Daoy (cell line): ENCODE measurements at places on chromosomes 5 and 9.

- no peak for DNase-seq
Measured at GRCh38 chr5:175489693-175490443, 11.5 kb downstream of the SFXN1 start.

DNA sequence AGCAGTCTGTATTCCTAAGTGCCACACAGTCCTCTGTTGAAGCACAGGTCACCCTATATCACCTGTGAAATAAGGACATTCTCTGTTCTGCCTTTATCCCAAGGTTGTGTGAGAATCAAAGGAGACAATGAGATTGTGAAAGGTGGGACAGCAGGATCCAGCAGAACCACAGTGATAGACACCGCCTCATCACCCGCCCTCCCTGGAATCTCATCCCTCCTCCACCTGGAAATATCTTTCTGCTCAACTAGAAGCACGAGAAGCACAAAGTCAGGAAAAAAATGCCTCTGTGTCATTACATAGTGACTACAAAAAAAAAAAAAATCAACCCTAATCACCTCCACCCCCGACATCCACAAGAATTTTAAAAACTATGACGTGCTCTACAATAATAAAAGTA is 32.3 kb downstream of the KLHL3 start:
- no peak for DNase-seq

DNA sequence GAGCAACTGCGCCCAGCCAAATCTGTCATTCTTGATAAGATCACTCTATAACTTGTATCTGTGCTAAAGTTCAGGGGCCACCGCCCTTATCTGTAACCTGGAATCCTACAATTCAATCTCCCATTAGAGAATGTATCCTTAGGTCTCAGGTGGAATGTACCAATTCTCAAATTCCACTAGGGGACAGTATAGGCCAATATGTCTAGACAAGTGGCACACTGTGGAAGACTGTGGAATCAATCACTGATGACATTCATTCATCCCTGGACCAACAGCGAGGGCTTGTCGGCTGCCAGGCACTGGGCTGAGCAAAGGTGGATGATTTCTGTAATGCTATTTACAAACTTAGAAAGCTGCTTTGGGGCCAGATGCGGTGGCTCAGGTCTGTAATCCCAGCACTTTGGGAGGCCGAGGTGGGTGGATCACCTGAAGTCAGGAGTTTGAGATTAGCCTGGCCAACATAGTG is 28.7 kb upstream of the MEGF9 start:
- DNase-seq: peak; percentile 51

GRCh38 chr9:135209136-135209535 is 121.7 kb downstream of the OLFM1 start:
- no peak for DNase-seq

- DNase-seq: no peak
Measured at GRCh38 chr5:177126771-177127170, 6.8 kb upstream of the NSD1 start.

DNA sequence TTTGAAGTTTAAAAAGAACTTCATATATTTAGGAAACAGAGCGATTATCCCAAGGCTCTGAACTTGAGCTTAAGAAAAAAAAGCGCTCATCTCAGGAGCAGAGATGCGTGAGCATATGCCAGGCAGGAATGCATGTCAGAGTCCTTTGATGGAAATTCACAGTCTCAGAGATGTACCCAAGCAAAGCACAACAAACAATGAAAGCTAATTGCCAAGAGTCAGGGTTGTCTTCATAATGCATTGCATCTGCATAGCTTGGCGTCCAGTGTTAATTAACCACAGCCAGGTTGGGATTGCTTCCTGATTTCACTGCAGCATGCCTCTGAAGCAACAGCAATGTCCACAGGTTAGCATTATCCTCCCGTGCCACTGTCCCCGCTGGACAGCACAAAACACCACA is 907.0 kb upstream of the DMAC1 start:
- no peak for DNase-seq

DNA sequence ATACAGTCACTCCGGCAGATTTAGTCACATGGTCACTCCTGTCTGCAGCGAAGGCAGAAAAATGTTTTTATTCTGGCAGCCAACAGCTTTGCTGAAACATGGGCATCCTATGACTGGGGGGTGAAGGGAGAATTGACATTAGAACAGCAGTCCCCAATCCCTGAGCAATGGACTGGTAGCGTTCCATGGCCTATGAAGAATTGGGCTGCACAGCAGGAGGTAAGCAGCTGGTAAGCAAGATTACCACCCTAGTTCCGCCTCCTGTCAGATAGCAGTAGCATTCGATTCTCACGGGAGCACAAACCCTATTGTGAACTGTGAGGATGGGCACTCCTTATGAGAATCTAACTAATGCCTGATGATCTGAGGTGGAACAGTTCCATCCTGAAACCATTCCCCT is 93.1 kb upstream of the FTMT start:
- DNase-seq: no peak

- DNase-seq: peak; percentile 11
Measured at GRCh38 chr5:122262103-122262502, 49.9 kb upstream of the SNCAIP start.

DNA sequence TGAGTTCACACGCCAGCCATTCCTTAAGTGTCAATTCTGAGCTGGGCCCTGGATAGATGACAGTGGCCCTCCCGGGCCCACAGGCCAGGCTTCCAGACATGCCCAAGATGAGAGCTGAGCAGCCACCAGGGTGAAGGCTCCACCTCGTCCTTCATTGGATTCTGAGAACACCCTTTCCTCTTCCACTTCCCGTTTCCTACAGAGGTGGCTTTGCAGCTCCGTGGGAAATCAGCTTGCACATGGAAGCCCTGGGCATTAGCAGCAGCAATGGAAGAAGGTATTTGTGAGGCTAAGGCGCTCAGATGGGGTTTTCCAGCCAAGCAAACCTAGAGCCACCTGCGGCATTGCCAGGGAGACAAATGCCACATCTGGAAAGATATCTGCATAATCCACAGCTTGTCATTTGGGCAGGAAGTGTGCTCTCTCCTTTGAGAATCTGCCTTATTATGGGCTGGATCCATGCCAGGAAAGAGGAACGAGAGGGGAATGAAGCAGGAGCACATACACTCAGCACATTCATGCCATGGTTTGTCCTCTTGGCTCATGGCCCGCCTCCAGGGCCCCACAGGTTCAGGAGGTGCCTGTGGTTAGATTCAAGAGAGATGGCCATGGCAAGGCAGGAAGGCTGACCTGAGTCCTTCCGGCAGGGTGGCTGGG is 34.1 kb downstream of the CFAP77 start:
- peak; percentile 45 for DNase-seq

- DNase-seq: peak; percentile 43
Measured at GRCh38 chr9:124366476-124367220, 48.6 kb downstream of the PSMB7 start.

DNA sequence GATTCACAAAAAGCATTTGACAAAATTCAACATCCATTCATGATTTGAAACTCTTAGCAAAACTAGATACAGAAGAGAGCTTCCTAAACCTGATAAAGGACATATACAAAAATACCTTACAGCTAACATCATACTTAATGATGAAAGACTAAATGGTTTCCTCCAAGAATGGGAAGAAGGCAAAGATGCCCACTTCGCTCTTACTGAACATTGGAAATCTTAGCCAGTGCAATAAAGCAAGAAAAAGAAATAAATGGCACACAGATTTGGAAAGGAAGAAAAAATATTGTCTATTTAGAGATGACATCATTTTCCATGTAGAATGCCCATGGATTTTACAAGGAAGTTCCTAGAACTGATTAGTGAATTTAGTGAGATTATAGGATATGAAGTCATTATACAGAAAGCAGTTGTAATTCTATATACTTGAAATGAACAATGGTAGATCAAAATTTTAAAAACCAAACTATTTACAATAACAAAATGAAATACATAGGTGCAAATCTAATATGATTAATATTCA is 64.4 kb downstream of the NAA35 start:
- no peak for DNase-seq

GRCh38 chr5:146458894-146459293 is 11.8 kb downstream of the TCERG1 start:
- no peak for DNase-seq

DNA sequence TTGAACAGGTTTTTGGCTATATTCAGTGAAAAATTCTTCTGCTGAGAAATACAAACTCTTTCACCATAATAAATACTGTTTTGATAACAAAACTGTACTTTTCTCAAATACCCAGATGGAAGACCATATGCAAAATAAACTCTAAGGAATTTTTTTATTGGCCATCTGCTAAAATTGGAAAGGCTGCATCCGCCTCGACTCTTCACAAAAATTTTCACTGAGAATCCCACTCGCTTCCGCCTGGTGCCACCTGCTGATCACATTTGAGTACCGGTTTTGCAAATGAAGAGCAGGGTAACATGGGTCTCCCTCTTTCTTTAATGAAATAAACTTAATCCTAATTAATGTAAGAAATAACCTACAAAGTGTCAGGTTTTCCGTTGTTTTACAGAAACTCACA is 76.4 kb downstream of the TTLL11 start:
- DNase-seq: no peak

- DNase-seq: peak; percentile 22
Measured at GRCh38 chr5:82793808-82794419, 283.3 kb downstream of the TMEM167A start.

DNA sequence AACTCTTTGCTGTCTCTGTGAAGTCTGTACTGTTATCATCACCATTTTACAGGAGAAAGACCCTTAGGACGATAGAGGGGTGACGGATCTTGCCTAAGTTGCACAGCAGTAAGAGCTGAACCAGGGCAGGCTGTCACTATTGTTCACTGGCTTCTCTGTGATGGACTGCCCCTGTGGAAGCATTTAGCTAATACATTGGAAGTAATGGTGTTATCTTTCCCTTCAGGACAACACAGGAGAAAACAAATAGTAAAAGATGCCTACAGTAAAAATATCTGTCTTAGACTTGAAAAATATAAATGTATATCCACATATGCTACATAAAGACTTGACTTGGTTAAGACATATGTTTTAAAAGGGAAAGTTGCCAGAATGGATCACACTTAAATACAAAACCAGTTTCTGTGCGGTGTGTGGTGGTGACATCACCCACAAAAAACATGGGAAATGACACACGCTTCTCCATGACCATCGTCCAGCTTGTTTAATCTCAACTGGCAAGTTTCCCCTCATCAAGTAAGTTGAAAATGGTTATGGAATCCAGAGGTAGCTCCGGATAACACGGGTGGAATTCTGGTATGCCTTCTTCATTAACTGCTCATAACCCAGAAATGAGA is 351.8 kb downstream of the EBF1 start:
- peak; percentile 49 for DNase-seq

GRCh38 chr9:21452681-21453080 is 12.4 kb downstream of the IFNA1 start:
- DNase-seq: no peak

DNA sequence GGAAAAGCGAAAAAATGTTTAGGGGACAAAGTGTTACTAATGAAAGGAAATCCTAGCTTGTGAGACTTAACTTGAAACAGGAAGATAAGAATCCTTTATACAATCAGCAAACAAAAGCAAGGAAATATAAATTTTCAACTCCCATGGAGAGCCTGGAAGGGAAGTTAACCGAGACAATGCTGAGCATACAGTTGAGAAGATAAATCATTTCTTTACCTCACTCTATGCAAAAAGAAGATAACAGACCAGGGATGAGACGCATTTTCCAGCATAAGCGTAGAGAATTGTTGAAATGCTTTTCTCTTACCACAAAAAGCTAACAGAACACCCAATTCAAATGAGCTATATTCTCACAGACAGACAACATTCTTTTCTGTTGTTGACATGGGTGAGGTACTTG is 309.6 kb downstream of the CWC27 start:
- no peak for DNase-seq

- DNase-seq: peak; percentile 29
Measured at GRCh38 chr5:37720550-37720952, 119.3 kb downstream of the GDNF start.

DNA sequence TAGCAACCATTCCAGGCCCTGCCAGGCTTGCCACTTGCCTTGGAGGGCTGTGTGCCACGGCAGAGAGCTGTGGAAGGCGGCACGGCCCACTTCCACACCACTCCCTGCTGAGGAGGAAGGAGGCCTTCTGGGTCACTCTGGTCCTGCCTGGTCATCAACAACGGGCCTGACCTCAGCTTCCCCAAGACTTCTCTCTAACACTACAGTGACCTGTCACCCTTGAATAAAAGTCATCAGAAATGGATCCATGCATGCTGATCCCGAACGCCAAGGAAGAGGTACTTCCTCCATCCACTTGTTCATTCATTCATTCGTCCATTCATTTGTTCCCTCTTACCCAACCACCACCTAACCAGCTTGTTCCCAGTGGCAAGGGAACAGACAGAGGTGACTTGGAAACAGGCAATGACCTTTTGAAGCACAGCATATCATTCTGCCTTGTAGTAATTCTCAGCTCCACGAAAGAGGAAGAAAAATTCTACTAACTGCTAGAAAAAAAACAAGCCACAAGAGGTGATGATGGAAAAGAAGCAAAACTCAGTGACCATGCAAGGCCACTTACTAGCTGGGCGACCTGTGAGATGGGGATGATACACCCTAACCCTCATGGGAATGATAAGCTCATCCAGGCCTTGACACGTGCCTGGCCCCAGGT is 58.6 kb downstream of the STK10 start:
- no peak for DNase-seq

- peak; percentile 42 for DNase-seq
Measured at GRCh38 chr5:81779125-81779915, 28.4 kb upstream of the SSBP2 start.

- DNase-seq: no peak
Measured at GRCh38 chr9:119234636-119235035, 134.6 kb downstream of the BRINP1 start.

DNA sequence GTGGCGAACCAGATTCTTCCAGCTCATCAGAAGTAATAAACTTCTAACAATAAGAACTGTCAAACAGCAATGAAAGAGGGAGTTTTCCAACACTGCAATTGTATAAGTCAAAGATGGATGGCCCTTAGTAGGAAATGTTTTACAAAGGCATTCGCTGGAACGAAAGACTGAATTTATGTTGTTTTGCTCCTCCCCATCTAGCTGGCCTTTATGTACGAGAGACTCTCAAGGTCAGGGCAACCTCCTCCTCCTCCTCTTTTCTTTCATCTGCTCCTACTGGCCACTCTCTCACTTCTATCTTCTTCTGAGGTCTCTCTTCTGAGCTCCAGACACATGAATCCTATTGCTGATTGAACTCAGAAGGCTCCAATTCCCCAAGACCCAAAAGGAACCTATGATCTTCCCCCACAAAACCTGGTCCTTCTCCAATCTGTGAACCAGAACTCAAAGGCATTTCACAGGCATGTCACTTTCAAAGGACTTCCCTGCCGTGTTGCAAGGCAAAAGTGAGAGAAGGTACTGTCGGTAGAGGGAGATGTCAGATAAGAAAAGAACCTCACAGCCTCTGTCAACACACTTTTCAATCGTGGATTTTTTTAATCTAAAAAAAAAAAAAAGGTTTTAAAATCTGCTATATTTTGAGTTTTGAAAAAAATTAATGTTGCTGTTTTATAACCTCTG is 28.5 kb upstream of the PUM3 start:
- DNase-seq: peak; percentile 53

- DNase-seq: no peak
Measured at GRCh38 chr9:112075009-112075378, 100.1 kb downstream of the SUSD1 start.

- no peak for DNase-seq
Measured at GRCh38 chr9:12716823-12717600, 23.8 kb downstream of the TYRP1 start.

- peak; percentile 11 for DNase-seq
Measured at GRCh38 chr9:2132484-2133082, 117.4 kb downstream of the SMARCA2 start.

GRCh38 chr9:114787781-114788498 is 17.9 kb downstream of the TNFSF15 start:
- DNase-seq: no peak
